NCI-H2029 (cell line): ENCODE measurements at places on chromosomes 11 and 22.
A peak's percentile ranks its signal among the peaks of the same experiment; 100 is the strongest.

GRCh38 chr22:18987765-18988164 is 51.7 kb upstream of the PRODH start:
- no peak for DNase-seq

DNA sequence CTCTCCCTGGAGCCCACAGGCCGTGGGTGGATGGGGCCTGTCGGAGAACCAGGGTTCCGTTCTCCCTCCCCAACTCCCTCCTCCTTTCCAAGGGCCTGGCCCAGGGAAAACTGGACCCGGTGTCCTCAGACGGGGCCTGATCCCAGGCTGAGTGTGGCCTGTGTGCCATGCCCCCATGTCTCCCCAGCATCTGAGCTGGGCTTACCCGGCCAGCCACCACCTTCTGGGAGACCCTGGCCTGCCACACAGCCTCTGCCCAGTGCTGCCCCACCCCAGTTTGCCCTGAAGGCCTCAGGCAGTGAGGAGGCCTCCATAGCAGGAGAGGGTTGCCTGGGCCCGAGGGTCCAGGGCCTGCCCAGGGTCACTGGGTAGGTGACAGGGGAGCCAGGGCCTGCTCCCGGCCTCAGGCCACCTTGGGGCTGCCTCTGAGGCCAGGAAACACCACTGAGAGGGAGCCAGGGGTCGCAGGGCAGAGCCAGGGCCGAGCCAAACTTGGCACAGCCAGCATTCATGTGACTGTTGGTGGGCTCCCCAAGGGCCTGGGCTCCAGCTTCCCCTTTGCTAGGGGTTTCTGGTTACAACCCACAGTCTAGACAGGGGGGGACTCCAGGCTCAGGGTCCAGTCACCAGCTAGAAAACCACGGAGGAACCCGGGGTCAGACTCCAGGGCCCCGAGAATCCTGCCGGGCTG is 590 bp upstream of the IFITM10 start:
- DNase-seq = no peak

DNA sequence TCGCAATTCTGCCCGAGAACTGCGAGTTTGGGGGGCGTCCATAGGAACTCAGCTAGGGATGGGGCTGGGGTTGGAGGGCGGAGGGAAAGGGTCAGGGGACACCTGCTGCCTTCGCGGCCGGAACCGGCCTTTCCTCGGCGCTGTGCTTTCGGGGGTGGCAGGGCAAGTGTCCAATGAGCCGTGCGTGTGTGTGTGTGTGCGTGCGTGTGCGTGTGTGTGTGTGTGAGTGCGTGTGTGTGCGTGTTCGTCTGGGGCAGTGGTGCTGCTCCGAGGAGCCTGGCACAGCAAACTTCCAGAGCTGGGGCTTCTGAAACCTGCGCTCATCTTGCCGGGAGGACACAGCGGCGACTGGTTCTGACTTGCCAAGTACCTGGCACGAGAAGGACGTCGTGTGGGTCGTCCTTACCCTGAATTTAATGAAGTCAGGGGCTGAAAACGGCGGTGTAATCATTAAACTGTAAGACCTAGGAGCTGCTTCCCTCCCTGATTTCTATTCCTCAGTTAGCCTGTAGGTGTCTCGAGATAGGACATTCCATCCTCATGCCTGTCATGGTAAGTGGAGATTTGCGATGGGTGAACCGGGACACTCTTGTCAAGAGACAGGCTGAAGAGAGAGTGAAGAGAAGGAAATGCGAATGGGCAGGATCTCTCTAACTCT is 27.0 kb upstream of the AMOTL1 start:
- peak; percentile 42 for DNase-seq

DNA sequence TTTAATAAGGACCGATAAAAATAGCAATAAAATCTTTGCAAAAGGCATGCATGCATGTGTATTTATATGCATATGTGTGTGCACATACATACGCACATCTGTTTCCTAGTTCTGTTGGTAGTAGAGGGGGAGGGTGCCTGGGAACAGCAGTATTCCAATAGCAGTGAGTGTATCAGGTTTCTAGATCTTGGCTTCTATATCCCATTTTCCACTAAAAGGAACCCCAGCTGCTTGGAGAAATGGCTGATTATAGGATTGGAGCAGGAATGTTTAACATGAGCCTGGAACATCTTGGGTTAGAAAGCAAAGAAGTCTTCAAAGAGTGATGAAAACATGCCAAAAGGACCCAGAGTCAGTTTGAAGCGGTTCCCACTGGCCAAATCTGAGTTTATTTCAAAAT is 21.0 kb downstream of the TNRC6B start:
- DNase-seq = no peak

DNA sequence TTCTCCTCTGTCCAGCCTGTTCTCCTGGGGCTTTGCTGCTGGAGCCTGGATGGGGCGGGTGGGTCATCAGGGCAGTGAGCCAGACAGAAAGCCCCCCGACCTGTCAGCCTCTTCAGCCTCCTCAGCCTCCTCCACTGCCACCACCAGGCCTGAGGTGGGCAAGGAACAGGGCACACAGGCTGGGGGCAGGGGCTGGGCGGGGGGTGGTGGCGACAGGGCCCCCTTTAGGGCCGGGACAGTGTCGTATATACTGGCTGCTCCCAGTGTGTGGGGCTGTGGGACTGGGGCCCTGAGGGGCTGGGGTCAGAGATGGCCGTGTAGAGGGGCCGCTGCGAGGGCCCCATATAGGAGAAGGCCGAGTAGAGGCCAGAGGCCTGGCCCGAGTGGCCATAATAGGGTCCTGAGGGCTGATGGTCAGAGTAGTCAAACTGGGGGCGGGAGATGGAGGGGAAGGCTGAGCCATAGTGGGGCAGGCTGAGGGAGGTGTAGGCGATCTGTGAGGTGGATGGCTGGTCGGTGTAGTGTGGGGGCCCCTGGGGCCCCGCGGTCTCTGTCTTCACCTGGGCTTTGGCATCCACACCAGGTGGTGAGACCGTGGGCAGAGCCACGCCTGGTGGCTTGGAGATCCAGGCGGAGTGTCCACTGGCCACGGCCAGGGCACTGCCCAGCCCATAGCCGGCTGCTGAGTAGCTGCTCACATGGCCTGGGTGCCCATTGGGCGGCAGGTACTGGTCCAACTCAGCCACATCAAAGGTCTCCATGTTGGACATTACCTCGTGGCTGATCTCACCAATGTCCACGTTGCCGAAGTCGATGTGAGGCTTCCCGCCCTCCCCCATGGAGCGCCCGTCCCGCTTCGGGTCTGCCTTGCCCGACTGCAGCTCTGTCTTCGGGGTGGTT is 10.8 kb downstream of the SOX10 start:
- DNase-seq = no peak

GRCh38 chr11:45152740-45153595 is 6.5 kb downstream of the PRDM11 start:
- no peak for DNase-seq

DNA sequence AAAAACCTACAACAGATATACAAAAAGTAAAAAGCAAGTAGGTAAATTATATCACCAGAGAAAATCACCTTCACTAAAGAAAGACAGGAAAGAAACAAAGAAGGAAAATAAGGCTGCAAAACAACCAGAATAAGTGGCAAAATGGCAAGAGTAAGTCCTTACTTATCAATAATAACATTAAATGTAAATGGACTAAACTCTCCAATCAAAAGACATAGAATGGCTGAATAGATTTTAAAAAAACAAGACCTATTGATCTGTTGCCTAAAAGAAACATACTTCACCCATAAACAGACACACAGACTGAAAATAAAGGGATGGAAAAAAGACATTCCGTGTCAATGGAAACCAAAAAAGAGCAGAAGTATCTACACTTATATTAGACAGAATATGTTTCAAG is 695.7 kb upstream of the FAT3 start:
- no peak for DNase-seq

DNA sequence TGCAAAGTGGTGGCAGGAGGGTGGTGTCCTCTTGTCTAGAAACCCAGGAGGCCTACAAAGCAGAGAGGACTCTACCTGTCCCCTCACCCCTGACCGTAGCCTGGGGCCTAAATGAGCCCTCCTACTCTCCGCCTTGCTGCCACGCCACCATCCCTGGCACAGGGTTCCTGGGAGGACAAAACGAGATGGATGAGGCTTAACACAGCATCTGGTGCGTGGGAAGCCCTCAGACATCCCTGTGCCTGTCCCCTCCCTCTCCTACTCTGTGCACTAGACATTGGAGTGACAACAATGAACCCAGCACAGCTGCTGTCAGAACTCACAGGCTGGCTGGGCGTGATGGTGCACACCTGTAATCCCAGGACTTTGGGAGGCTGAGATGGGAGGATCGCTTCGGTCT is 36.4 kb upstream of the DKK3 start:
- DNase-seq = no peak

- no peak for DNase-seq
Observed at GRCh38 chr22:46551996-46552395, 14.6 kb upstream of the CELSR1 start.

DNA sequence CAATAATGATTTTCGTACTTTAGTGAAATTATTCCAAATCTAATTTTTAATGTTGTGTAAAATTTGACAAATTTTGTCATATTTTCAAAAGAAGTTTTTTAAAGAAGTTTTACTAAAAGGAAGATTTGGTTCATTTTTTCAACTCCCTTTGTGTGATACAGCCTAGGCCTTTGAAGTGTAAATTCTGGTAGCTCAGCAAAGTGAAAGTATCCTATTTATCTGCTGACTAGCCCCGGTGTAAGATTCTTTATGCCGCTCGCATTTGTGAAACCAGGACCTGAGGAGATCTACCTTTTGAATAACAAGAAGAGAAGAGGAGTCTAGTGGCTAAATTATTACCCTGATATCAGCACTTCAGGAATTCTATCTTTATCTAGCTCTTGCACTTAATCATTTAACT is 177.4 kb downstream of the JRKL start:
- DNase-seq = no peak

- no peak for DNase-seq
Observed at GRCh38 chr11:118658429-118659313, 20.8 kb downstream of the TREH start.

GRCh38 chr22:31646186-31647019 is 15.6 kb downstream of the PISD start:
- DNase-seq = no peak

DNA sequence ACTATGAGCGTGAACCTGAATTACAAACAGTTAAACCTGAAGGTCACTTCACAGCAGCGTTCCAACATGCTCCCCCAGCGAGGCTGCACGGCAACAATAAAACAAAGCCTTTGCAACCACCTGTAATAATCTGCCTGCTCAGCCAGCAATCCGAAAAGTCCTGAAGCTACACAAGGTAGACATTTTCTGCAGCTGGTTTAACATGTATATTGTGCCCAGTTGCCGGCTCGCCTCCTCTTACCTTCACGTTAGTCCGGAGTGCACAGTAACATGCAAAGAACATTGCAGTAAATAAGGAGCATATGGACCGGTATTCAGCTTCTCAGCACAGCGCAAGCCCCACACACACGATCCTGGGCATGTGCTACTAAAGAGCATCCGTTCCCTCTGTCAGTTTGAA is 704.3 kb downstream of the DLG2 start:
- no peak for DNase-seq

DNA sequence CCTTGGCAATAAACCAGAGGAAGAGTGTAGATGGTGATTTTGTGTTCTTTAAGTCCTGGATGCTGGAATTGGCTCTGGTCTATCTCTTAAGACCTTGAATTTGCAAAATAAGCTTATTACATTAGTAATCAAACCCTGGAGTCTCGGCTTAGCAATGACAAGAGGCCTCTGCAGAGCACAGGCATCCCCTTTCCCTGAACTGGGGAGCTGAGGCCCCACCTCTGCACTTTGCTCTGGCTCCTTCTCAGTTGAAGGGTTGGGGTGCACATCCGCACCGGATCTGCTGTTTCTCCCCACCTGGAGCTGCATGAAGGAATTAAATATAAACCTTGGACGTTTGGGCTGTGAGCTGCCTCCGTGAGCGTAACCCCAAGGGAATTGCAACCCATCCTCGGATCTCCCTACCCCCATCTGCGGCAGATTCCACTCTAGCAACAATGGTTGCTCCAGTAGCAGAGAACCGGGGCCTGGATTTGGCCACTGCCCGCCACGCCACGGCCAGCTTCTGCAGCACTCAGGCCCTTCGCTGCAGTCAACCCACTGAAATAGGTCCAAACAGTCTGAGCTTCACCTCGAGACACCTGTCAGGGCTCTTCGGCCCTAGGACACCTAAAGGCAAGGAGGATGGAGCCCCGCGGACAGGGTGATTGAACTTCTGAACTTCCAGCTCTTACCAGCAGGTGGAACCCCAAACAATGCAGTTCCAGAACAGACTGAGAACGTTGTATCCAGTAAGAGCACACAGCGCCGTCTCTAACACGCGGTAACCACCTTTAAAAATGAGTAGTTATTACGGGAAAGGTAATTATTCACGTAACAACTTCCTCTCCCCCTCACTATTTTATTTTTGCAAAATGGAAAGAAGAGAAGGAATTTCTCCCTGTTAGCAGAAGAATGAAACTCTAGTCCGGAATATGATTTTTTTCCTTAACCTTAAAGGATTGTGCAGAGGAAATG is 54.8 kb upstream of the CAPRIN1 start:
- DNase-seq = peak; percentile 27

GRCh38 chr11:94793822-94794221 is 25.7 kb downstream of the AMOTL1 start:
- DNase-seq = no peak

GRCh38 chr11:62505440-62506091 is 41.0 kb downstream of the AHNAK start:
- DNase-seq = no peak

DNA sequence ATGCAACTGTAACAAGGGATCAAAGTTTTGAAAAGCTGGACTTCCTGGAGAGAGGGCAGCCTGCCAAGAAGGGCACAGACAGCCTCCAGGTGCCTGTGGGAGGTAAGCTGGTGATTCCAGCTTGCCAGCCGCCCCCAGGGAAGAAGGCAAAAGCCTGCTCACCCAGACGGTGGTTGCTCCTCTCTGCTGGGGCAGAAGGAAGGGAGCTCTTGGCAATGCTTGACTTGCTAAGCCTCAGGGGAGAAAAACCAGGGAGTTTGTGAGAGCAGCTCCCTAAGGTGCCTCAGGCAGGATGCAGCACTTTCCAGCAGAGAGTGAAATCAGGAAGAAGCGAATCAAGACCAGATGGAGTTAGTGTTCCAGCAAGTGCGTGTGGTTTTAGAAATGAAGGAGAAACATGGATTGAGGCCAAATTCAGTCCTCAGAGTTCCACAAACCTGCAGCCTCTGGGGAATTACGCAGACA is 553.6 kb downstream of the BUD13 start:
- DNase-seq = no peak

DNA sequence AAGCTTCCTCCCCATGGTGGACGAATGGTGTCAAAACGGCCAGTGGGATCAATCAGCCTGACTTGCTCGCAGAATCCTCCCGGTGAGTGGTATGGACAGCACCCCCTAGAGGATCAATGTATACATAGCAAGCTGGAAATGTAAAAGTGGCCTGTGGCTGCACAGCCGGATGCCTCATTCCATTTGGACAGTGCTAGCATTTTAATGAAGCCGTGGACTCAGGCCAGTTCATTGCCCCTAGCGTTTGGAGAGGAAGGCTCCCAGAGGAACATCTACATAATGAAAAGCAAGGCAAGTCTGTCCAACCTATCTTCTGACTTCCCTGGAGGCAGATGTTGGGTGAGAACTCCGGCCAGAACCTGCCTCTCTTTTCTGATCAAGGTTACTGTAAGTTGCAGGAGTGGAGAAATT is 942.3 kb downstream of the NTM start:
- DNase-seq = no peak

GRCh38 chr22:29311464-29312217 is 3.9 kb downstream of the RASL10A start:
- DNase-seq = no peak
